ENCODE measurements at places on chromosomes 6 and 20. TPM values are rescaled to one million over a fixed set of nuclear protein-coding genes. Genes with fewer than 3 reads are reported as not detected.

DNA sequence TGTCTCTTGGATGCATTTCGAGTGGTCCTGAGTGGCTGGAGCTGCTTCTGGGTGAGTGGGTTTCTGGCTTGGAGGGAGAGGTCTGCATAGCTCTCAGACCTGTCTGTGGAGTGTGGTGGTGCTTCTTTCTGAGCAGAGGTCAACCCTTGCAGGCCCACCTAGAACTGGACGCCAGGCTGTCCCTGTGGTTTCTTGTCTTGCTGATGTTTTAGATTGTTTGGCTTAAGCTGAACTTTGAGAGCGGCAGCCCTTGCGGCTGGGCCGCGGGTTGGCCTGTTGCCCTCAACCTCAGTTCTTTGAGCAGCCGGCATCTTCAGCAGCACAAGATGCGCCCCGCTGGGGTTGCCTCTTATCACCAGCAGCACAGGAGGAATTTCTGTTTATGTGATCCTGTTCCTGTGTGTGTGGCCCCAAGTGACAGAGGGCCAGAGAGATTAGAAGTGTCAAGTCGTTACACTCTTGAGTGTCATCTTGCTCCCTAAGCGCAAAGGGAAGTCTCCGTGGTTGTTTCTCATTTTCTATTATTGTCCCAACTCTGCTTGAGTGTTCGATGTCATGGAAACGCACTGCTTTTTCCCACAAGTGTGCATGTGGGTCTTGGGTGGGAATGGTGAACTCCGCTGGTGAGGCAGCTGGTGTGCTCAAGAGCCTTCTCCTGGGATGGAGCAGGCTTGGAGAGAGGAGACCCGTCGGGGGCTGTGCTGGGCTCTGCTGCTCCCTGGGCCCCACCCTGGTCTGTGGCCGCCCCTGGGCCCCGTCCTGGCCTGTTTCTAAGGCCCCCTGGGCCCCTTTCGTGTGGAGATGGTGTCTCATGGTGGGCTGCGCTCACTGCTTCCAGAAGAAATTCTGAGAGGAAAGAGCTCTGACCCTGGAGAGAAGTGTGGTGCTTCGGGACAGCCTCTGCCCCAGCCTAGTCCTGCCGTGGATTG lies 20.1 kb upstream of the SLC22A1 start:
- DNase-seq, result no peak

GRCh38 chr20:56202493-56203077 lies 45.9 kb upstream of the MC3R start:
- DNase-seq, result no peak

DNA sequence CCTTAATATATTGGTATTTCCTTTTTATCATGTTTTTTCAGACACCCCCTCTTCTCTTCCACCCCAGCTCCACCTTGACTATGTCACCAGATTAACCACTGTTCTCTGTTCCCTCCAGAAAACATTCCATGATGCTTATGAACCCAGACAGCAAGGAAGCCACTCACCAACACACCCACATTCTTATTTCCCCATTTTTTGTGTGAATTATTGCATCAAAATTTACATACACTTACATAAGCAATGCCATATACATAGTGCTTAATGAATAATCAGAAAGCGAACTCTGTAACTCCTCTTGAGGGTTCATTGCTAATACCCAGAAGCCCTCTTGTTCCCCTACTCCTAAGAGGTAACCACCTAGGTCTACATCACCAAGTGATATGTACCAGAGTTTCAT lies 182.3 kb upstream of the CDYL start:
- no peak for DNase-seq

Gene APOM
- 0.87 TPM for total RNA-seq

- DNase-seq, result no peak
Measured at GRCh38 chr6:19721766-19722377, 115.3 kb upstream of the ID4 start.

DNA sequence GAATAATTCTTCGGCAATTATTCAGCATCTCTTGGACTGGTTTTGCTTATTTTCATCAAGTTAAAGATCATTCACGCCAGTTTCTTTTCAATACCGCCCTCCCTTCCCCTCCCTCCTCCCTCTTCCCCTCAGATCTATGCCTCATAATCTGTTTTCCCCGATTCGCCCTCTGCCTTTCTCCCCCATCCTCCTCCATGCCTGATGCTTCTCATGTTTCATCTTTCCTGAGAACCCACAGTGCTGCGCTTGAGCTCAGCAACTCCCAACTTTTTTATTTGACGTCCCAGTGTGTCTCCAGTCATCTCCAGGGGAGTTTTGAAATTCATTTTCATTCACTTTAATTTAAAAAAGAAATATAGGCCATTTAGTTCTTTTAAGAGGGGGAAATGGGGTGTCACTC lies 142.7 kb downstream of the PTPRT start:
- DNase-seq, result no peak

- DNase-seq, result no peak
Measured at GRCh38 chr6:137903274-137903932, 36.3 kb downstream of the TNFAIP3 start.

- DNase-seq, result no peak
Measured at GRCh38 chr20:58076405-58076804, 152.0 kb downstream of the ANKRD60 start.

- DNase-seq, result no peak
Measured at GRCh38 chr20:31751126-31751525, 12.0 kb downstream of the TPX2 start.

Gene KIFC1
- 1.3 TPM for total RNA-seq

GRCh38 chr6:4655196-4656025 lies 120.8 kb upstream of the CDYL start:
- no peak for DNase-seq

- no peak for DNase-seq
Measured at GRCh38 chr6:24489881-24490280, 503 bp upstream of the GPLD1 start.

DNA sequence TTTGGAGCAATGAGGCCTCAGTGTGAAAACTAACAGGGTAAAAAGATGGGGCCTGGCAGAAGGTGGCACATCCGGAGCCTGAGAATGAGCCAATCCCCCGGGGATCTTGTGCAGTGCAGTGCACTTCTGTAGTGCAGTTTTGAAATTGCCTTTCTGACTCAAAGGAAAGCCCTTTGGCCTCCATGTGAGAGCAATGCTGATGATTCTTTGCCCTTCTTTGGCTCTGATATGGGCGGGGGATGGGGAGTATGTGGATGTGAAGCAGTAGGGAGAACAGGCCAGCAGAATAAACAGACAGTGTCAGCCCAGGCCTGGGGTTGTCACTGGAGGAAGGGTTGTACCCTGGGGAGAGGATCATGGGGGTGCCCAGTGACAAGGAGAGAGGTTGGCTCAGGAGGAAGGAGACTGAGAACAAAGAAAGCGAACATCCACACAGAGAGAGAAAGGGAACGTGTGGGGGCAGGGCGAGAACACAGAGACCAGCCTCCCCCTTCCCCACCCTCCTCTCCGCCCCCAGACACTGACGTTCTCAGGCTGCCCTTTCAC lies 351.2 kb downstream of the CDC5L start:
- no peak for DNase-seq

- no peak for DNase-seq
Measured at GRCh38 chr20:15379681-15380296, 1042.4 kb upstream of the FLRT3 start.

Gene ELOVL4
- 0.41 TPM for total RNA-seq

Gene VEGFA
- total RNA-seq, result 242 TPM

Gene LIN28B
- total RNA-seq, result not detected

GRCh38 chr20:63589261-63590217 lies 15.5 kb upstream of the HELZ2 start:
- no peak for DNase-seq

DNA sequence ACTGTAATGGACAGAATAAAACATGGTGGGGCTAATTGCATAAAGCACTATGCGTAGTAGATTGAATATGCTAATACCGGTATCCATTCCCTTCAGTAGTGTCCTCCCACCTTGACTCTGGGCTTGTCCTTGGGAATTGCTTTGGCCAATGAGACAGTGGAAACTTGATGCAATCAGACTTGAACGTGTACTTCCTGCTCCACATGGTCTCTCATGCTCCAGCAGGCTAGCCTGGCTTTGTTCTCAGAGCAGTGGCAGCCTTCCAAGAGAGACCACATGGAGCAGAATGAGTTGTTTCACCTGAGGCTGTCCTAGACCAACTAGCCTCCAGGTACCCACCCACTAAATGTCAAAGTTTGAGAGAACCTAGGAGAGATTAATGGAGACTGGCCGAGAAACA lies 37.0 kb upstream of the BTBD3 start:
- no peak for DNase-seq

DNA sequence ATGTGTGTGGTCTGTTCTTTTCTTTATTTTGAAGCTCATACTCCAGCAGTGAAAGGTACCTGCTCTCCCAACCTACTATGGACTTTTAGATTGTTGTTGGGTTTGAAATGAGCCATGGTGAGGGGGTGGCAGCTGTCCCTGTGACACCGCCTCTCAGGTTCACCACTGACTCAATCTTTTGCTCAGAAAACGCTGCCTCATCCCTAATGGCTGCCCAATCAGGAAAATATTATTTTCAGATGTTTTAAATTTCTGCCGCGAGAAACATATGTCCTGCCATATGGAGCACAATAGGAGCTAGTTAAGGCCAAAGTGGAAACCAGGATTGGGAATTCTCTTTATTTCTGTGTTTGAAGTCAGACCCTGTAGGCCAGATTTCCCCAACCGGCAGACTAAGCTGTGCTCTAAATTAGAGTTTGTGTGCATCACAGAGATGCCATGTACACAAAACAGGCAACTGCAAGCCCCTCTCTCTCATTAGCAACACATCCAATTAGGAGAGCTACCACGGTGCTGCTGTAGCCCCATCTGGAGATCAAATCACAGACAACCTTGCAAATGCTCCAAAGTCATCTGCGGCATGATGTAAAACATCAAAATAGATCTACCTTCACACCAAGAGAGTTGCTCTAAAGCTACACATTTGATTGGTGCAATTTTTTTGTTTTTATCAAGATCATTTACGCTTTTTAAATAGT lies 144.1 kb upstream of the BACH2 start:
- no peak for DNase-seq

DNA sequence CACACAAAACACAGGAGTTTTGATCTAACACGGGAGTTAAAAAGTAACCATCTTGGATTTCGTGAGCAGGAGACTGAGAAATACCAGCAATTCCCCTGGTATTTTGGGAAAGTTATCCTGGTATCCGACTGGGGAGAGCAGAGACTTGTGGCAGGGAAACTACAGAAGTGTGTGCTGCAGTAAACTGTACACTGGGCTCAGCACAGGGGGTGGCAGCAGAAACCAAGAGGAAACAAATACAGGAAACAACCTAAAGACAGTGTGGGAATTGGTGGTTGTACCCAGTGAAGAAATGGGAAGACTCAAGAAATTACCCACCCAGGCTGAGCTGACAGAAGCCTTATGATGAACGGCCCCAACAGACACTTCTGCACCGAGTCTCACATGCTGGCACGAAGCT lies 109.8 kb downstream of the CHD6 start:
- DNase-seq, result no peak

DNA sequence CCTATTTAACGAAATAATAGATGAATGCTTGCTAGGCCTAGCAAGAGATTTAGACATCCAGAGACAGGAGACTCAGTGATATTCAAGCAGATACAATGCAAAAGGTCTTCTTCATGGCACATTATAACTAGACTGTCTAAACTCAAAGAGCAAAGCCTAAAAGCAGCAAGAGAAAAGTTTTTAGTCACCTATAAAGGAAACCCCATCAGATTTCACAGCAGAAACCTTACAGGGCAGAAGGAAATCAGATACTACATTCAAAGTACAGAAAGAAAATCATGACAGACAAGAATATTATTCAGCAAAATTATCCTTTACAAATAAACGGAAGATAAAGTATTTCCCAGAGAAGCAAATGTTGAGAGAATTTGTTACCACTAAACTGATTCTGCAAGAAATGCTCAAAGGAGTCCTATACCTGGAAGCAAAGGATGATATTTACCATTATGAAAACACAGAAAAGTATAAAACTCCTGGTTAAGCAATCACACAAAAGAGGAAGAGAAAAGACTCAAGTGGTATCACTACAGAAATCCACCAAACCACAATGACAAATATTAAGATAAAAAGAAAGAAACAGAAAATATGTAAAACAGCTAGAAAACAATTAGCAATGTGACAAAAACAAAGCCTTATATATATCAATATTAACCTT lies 333.7 kb downstream of the MEI4 start:
- no peak for DNase-seq

Gene RAB22A
- total RNA-seq, result 8.3 TPM

- DNase-seq, result no peak
Measured at GRCh38 chr6:153099636-153100035, 31.4 kb downstream of the RGS17 start.

GRCh38 chr6:110414669-110415068 lies 706 bp downstream of the DDO start:
- no peak for DNase-seq

Gene UBE2C
- 1.7 TPM for total RNA-seq

DNA sequence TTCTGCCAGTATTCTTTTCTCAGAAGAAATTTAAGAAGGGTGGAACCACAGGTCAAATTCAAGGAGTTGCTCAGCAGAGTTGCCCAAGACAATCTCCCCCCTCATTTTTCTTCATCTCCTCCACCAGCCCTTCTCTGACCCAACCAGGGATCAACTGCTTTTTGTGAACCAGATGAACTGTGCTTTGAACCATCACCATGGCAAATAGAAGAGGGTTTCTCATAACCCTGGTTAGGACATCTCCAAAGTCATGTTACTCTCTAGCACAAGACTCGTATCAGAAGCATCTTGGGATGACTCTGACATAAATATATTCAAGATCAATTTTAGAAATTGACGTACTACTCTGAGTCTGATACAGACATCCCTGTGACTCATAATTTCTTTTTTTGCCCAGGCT lies 130.7 kb downstream of the ALDH8A1 start:
- DNase-seq, result no peak

Gene CTSZ
- total RNA-seq, result 138 TPM

- no peak for DNase-seq
Measured at GRCh38 chr6:160430751-160431150, 82.6 kb downstream of the SLC22A3 start.

DNA sequence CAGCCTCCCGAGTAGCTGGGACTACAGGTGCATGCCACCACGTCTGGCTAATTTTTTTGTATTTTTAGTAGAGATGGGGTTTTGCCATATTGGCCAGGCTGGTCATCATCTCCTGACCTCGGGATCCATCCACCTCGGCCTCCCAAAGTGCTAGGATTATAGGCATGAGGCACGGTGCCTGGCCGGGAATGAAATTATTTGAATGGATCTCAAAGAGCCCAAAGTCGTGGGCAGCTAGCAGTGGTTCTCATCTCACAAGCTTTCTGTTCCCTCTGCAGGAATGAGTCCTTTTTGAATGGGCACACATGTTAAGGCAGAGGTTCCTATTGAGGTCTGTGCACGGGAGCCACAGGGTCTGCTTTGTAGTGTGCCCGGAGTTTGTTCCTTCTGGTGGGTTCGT lies 34.9 kb downstream of the PPP1R3G start:
- no peak for DNase-seq

- DNase-seq, result no peak
Measured at GRCh38 chr6:5036269-5036668, 32.4 kb upstream of the RPP40 start.

GRCh38 chr6:9408402-9409117 lies 973.2 kb upstream of the SLC35B3 start:
- no peak for DNase-seq

DNA sequence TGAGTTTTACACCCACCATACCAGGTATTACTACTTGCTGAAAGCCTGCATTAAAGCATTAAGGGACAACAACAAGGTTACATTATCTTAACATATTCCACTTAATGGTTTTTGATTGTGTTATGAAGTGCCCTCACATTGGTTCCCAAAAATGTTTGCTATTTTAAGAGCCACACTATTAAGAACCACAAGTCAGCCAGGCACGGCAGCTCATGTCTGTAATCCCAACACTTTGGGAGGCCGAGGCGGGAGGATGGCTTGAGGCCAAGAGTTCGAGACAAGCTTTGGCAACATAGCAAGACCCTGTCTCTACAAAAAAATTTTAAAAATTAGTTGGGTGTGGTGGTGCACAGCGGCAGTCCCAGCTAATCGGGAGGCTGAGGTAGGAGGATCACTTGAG lies 28.2 kb downstream of the ATXN1 start:
- no peak for DNase-seq
